CD4-positive, CD25-positive, alpha-beta regulatory T cell (primary cell): ENCODE measurements at places on chromosomes 2 and 18. TPM values are rescaled to one million over a fixed set of nuclear protein-coding genes. Genes with fewer than 3 reads are reported as not detected.
A peak's percentile ranks its signal among the peaks of the same experiment; 100 is the strongest.

The HOXD9 gene
- total RNA-seq, result not detected

The SULT1C4 gene
- total RNA-seq, result 0.62 TPM

DNA sequence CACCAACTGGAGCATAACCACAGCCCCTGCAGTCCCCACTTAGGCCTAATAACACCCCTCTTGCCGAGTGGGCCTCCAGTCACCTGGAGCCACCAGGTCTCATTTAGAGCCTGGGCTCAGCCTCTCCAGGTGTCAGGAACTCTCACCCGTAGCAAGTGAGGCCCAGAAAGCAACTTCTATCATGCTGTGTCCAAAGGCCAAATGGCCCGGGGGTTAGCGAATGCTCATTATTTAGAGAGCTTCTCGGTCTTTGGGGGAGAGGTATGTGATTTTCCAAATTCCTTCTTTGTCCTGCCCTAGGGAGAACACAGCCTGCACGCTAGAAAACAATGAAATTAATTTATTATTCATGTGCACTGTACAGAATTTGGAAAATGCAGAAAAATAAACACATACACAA lies 109.9 kb upstream of the PTPRM start:
- no peaks in the 10 kb centered on the region for H3K4me1 ChIP-seq
- H3K36me3 ChIP-seq, result no peaks in the 10 kb centered on the region
- H3K4me3 ChIP-seq, result no peak overlapping the region
- DNase-seq, result no peak
- H3K27ac ChIP-seq, result no peak overlapping the region
- H3K27me3 ChIP-seq, result no peaks in the 10 kb centered on the region

GRCh38 chr18:43719267-43719795 lies 442.0 kb upstream of the SYT4 start:
- no peak overlapping the region for H3K27ac ChIP-seq
- H3K36me3 ChIP-seq, result no peaks in the 10 kb centered on the region
- DNase-seq, result no peak
- H3K4me3 ChIP-seq, result no peak overlapping the region
- H3K27me3 ChIP-seq, result no peaks in the 10 kb centered on the region
- H3K4me1 ChIP-seq, result no peaks in the 10 kb centered on the region

- no peak overlapping the region for H3K27ac ChIP-seq
- H3K36me3 ChIP-seq, result no peaks in the 10 kb centered on the region
- H3K27me3 ChIP-seq, result peaks cover 5% of the 10 kb centered on the region
- no peaks in the 10 kb centered on the region for H3K4me1 ChIP-seq
- no peak overlapping the region for H3K4me3 ChIP-seq
These were observed 43.1 kb upstream of the TGFA start for GRCh38 chr2:70596739-70597138.

GRCh38 chr2:217890445-217890844 lies 112.3 kb downstream of the TNS1 start:
- no peaks in the 10 kb centered on the region for H3K4me1 ChIP-seq
- no peaks in the 10 kb centered on the region for H3K36me3 ChIP-seq
- no peaks in the 10 kb centered on the region for H3K27me3 ChIP-seq
- no peak overlapping the region for H3K27ac ChIP-seq
- no peak for DNase-seq

DNA sequence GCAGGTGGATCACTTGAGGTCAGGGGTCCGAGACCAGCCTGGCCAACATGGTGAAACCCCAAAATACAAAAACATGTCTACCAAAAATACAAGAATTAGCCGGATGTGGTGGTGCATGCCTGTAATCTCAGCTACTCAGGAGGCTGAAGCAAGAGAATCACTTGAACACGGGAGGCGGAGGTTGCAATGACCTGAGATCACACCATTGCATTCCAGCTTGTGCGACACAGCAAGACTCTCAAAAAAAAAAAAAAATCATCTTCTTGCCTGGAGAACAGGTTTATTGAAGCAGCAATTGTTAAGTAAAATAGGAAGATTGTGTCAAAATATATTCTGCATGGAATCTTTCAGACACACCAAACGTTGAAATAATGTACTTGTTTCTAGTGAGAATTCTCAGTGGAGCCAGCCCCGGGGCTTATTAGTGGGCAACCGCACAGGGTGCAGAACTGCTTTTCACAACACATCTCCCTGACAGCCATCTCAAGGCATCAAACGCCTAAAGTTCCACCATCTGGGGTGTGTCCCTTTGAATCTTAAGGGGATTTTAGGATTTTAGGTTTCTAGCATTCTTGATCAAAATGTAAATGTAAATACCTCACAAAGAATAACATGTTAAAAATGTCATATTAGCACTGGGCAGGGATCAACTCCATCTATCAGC lies 28.6 kb upstream of the PPP4R1 start:
- no peaks in the 10 kb centered on the region for H3K36me3 ChIP-seq
- H3K4me3 ChIP-seq, result no peak overlapping the region
- H3K4me1 ChIP-seq, result no peaks in the 10 kb centered on the region
- DNase-seq, result no peak
- no peak overlapping the region for H3K27ac ChIP-seq

DNA sequence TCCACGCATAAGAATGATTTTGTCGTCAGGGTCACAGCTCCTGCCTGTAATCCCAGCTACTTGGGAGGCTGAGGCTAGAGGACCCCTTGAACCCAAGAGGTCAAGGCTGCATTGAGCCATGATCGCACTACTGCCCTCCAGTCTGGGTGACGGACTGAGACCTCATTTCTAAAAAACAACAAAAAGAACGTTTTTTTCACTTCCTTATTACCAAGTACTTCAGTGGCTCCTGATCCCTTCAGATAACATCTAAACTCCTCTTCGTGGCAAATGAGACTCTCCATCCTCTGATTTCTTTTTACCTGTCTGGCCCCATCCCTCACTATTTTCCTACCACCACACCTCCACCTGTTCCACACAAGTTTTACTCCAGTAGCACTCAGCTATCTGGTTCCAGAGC lies 105.4 kb upstream of the TLK1 start:
- H3K4me1 ChIP-seq, result peaks cover under 1% of the 10 kb centered on the region

DNA sequence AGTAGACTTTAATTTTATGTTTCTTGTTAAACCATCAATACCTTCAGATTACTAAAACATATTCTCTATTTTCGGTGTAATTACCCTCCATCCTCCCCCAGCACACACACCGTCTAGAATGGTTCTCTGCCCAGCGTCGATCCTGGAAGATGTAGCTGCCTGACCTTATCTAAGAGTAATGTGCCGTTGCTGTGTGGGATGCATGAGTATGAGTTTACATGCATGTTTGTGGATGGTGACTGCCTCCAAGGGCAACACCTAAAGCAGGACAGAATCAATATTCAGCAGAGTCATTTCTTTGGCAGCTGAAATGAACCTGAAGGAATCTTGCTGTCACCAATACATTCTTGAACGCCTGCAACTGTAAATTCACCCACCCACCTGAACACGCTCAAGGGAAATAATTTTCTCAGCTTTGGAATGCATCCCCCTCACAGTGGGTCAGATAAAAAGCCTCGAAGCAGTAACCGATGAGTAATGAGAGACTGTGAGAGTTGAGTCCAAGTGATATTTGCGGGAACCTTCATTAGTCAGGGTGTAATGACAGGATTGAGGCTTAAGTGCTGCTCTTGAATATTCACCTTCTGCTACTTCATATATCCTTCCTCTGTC lies 155.8 kb upstream of the RND3 start:
- H3K36me3 ChIP-seq, result no peaks in the 10 kb centered on the region
- no peaks in the 10 kb centered on the region for H3K27me3 ChIP-seq
- no peak overlapping the region for H3K4me3 ChIP-seq
- DNase-seq, result no peak
- no peaks in the 10 kb centered on the region for H3K4me1 ChIP-seq

DNA sequence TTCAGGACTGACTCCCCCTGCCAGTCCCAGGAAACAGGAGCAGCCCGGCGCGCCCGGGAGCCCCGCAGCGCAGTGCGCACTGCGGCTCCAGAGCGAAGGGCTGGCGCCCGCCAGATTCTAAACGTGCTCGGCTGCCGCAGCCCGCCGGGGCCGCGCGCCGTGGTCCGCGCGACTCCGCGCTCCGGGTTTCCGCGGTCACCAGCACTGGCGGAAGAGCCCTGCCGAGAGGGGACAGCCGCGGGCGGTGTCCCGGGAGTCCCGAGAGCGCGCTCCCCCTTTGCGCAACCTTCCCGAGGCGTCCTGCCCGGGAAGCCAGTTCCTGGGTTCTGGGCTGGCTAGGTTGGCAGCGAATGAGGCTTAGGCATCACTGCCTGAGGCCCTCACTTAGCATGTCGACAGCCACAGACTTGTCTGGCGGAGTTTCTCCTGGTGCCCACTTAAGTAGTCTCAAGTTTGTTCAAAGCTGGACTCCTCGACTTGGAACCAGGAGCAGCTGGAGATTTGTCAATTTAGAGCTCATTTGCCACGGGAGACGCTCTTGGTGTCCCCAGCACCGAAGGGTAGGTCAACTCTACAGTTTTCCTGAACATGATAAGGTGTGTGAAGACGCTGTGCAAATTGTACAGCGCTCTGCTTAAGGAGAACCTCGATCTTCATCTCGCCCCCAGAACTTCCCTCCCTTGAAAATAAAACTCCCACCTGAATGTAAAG lies 1.5 kb upstream of the VSNL1 start:
- H3K4me3 ChIP-seq, result no peak overlapping the region
- DNase-seq, result no peak
- no peak overlapping the region for H3K27ac ChIP-seq

- peak overlapping the region; percentile 88 for H3K4me3 ChIP-seq
- DNase-seq, result peak; percentile 69
- H3K4me1 ChIP-seq, result peaks cover 22% of the 10 kb centered on the region
- H3K27ac ChIP-seq, result peak overlapping the region; percentile 92
- no peaks in the 10 kb centered on the region for H3K27me3 ChIP-seq
These were observed 23.9 kb downstream of the PECR start for GRCh38 chr2:216057688-216058193.

GRCh38 chr2:162318328-162319180 lies at the start of gene IFIH1:
Gene IFIH1 (minus strand): TSS chr2:162318684. CDS start chr2:162318307, 377 bp downstream.
- H3K27me3 ChIP-seq, result no peaks in the 10 kb centered on the region
- H3K4me1 ChIP-seq, result peaks cover 45% of the 10 kb centered on the region
- H3K27ac ChIP-seq, result peak within 1 kb of the TSS; percentile 95
- peak; percentile 89 for DNase-seq

DNA sequence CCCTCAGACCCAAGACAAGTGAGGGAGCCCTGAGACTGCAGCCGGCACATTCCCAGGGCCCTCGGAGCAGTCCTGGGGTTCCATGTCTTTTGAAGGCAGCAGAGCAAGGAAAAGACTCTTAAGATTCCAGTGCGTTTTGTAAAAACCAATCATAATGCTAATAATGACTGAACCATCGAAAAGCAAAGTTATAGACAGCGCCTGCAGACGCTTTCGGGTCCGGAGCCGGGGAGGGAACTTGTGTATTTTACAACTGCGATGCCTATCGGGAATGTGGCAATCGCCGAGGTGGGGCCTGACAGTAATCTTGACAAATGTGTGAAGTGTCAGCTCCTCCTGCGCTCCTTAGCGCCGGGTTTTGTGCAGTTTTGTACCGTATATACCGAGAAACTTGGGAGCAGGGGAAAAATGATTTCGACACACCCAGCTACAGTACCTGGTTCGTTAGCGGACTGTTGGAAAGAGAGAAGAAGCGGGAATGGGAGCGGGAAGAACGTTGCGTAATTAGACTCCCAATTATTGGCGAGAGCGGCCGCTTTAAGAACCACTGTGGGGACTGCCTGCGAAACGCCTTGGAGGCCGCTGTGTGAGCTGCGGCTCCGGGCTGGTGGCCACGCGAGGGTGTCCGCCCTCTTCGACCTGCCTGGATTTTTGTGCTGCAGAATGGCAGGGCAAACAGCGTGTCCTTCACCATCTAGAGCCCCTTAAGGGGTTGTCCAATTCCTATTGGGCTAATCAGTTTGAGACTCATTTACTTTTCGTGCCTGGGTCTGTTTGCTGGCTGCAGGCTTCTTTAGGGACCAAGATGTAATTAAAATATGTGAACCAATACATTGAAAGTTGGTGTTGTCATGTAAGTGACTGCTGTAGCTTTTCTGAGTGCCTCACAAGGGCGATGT lies 2.4 kb downstream of the EPAS1 start:
- H3K36me3 ChIP-seq, result no peaks in the 10 kb centered on the region
- DNase-seq, result no peak
- peaks cover 38% of the 10 kb centered on the region for H3K4me1 ChIP-seq
- H3K27me3 ChIP-seq, result peaks cover 26% of the 10 kb centered on the region
- H3K4me3 ChIP-seq, result peak overlapping the region; percentile 31
